ENCODE measurements at places on chromosomes 6 and 20.

- no peak for DNase-seq
These were observed 32.8 kb downstream of the APCDD1L start for GRCh38 chr20:58482416-58482815.

- no peak for DNase-seq
These were observed 18.5 kb downstream of the GSTA4 start for GRCh38 chr6:52976591-52977035.

DNA sequence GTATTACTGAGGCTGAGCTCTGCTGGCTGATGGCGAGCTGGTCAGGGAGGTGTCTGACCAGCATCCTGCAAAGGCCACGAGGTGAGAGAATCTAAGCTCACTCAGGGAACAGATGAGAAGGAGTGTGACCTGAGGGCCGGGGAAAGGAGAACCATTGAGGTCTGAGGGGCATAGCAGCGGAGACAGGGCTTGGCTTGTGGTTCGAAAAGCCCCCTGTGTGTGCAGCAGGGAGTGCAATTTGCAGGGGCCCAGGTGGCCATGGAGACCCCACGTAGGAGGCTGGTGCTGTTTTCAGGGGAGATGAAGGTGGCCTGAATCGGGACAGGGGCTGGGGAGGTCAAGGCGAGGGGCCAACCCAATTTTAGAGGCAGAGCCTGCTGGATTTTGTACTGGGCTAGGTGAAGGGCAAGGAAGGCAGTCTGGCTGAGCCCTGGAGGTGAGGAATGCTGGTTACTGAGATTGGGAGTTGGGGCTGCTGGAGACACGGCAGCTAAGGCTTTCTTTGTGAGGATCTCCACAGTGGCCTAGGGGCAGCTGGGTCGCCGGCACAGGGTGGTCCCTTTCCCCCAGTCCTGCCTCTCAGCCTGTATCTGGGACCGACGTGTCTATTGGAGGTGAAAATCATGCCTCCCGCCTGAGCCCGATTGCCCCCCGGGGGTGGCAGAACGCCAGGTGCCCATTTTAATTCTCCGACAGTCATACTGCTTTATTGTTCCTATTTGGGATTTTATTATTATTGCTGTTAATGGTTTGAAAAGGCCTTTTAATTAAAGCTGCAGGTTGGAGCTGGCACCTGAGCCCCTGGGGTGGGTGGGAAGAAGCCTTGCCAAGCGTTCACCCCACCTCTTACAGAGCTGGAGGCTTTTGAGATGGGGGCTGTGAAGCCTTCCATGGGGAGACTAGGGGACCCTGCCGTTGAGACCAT lies 28.4 kb downstream of the DLGAP4 start:
- DNase-seq: no peak

GRCh38 chr20:36756496-36756895 lies 10.6 kb upstream of the NDRG3 start:
- no peak for DNase-seq

DNA sequence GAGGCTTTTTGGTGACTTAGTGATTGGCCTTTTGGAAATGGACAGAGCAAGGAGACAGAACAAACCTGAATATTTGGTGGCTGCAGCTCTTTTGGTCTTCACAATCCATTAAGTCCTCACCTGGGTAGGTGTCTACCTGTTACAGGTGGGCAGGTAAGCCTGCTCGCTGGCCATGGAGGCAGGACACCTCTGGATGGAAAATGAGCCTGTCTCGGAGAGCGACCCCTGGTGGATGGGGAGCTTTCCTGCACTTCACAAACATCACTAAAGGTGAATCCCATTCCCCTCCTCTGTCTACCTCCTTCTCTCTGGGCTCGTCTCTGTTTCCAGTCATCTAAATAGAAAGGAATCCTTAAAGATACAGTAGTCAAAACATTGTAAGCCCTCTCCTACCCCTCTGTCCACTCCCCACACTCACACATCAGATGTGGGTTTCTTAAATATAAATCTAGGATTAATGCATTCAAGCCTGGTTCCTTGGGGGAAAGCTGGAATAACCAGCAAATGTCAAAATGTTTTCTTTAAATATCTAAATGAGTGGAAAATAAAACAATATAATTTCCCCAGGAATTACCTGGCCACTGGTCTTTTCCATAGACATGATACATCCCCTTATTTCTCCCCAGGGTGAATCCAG lies 304.9 kb downstream of the CDH26 start:
- DNase-seq: no peak

DNA sequence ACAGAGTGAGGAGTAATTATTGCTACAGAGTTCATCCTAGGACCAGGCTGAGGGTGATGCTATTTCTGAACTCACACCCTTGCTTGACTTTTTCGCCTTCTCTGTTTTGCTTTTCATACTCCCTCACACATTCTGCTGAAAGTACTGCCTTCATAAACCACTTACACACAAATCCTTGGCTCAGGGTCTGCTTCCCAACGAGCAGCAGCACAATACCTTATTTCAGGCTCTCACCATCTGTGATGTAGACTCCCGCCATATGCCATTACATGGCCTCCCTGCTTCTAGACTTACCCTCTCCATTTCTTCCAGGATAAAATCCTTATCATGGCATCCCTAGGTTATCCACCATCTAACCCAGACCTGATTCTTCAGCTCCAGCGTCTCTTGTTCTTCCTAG lies 321.3 kb upstream of the SPTLC3 start:
- DNase-seq: no peak

All from right atrium auricular region (tissue), 2 donors.